Activated T-helper 9 cell treated with anti-CD3 and anti-CD28 coated beads, Interleukin-2, amount 50 U/mL, for 16 hours (primary cell): ENCODE measurements at places on chromosomes 6 and 20.

DNA sequence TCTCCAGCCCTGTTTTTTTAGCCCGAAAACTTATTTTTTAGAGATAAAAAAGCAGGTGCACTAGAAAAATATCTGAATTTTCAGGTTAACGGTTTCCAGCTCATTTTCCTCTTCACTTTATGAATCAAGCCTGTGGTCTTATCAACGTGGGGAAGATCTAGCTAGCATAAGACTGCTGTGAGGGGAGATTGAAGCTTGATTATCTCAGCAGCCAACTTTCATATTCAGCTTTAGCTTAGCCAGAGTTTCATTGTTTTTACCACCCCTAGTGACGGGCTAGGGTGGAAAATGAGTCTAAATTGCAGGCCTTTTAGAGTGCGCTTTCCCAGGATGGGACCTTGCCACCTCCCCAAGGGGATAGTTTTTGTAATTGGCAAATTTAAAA is 11.9 kb upstream of the RBM38 start:
- DNase-seq: no peak

GRCh38 chr6:47044397-47044796 is 2.3 kb upstream of the ADGRF1 start:
- no peak for DNase-seq

GRCh38 chr6:42448927-42449659 is 2.6 kb downstream of the TRERF1 start:
- DNase-seq: no peak

GRCh38 chr20:35635652-35636051 is 20.0 kb downstream of the SPAG4 start:
- no peak for DNase-seq

DNA sequence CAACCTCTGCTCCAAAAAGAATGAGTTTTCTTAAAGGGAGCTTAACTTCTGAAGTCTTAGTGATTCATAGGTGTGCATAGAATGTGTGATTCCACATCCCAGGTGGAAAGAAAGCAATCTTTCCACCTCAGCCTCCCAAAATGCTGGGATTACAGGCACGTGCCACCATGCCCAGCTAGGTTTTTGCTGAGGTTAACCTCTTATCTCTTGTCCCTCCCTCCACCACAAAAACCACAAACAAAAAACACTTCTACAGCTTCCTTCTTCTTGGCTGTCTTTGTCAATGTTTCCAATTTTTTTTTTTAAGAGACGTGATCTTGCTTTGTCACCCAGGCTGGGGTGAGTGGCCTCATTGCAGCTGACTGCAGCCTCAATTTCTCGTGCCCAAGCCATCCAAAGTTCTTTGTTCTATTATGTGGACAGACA is 8.1 kb upstream of the CSE1L start:
- DNase-seq: no peak
